Activated CD8-positive, alpha-beta memory T cell treated with anti-CD3 and anti-CD28 coated beads for 24 hours (primary cell): ENCODE measurements at places on chromosomes 3 and 15.

DNA sequence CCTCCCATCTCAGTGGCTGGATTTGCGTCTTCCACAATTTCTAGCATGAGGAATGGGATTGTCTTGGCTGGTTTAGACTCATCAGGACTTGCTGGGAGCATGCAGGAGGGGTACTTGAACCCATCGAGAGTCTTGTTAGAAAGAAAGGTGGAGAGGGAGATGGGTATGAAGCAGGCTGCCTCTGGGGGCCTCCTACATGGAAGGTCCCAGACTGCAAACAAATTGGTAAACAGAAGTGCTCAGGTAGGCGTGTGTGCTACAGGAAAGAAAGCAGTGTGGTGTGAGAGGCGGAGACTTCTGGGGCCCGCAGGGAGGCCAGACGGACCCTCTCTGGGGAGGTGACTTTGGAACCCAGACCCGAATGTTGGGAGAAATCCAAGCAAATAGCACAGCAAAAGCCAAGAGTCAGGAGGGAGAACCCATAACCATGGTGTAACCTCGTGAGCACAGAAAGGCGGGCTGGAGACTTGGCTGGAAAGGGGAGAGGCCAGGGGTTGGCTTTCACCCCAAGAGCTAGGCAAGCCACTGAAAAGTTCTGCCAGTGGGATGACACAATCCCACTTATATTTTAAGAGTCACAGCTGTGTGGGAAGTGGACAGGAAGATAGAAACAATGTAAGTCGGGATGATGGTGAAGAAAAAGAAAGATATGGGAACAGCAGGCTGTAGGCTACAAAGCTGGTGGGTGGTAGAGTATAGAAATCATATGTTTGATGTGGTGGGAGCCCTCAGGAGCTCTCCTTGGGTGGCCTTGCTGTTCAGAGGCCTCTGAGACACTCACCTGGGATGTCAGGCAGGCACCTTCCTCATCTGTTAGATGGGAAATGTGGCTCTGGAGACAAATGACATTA, 130.1 kb upstream of the PRR20G start:
- no peak for DNase-seq

GRCh38 chr15:68284616-68285258, 7.2 kb downstream of the FEM1B start:
- no peak for DNase-seq

DNA sequence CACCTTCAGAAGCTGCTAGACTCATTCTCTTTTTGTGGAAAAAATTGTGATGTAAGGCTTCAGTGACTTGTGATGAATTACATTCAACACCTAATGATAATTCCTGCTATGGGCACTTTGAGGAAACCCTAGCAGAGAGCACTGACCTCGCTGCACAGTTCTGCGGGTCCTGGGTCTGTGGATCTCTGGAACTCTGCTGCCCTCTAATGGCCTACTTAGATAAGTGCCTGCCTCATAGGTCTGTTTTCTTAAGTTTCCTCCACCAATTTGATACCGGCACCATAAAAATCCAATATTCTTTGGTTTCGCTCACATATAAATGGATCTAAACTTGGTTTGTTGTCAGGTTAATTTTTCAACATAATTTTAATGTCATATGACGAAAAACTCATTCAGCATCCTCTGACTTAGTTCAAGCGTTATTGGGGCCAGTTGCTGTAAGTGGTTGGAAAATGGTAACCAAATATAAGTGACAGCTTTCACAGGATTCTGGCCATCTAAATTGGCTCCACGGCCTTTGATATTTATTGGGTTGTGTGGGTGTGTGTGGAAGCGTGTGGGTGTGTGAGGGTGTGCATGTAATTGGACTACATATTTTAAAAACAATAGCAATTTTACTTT, 10.4 kb downstream of the SLITRK3 start:
- DNase-seq: no peak

DNA sequence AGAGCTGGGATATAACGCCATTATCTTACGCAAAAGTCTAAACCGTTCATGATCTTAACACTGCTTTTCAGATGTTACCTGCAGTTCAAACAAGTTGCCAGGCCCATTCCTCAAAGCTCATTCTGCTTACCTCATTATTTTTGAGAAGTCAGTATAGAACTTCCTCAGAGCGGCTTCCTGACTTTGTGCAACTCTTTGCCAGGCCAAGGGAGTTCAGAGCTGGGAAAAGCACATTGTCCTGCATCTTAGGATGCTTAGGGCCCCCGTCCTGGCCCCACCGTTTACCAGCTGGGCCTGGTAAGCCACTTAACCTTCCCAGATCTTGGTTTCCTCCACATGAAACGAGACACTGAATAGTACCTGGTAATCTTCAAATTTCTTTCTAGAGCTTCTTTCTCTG, 6.8 kb upstream of the C2CD4B start:
- no peak for DNase-seq

- DNase-seq: no peak
These were observed 207.1 kb downstream of the PTPRG start for GRCh38 chr3:61768284-61769037.

GRCh38 chr3:114154321-114154821, 24.5 kb downstream of the DRD3 start:
- DNase-seq: no peak

GRCh38 chr3:146865175-146865755, 260.1 kb upstream of the PLSCR5 start:
- DNase-seq: no peak

GRCh38 chr15:89034305-89034704, 54.0 kb upstream of the ABHD2 start:
- no peak for DNase-seq

- DNase-seq: no peak
These were observed 104.5 kb downstream of the RARB start for GRCh38 chr3:25532431-25533162.

DNA sequence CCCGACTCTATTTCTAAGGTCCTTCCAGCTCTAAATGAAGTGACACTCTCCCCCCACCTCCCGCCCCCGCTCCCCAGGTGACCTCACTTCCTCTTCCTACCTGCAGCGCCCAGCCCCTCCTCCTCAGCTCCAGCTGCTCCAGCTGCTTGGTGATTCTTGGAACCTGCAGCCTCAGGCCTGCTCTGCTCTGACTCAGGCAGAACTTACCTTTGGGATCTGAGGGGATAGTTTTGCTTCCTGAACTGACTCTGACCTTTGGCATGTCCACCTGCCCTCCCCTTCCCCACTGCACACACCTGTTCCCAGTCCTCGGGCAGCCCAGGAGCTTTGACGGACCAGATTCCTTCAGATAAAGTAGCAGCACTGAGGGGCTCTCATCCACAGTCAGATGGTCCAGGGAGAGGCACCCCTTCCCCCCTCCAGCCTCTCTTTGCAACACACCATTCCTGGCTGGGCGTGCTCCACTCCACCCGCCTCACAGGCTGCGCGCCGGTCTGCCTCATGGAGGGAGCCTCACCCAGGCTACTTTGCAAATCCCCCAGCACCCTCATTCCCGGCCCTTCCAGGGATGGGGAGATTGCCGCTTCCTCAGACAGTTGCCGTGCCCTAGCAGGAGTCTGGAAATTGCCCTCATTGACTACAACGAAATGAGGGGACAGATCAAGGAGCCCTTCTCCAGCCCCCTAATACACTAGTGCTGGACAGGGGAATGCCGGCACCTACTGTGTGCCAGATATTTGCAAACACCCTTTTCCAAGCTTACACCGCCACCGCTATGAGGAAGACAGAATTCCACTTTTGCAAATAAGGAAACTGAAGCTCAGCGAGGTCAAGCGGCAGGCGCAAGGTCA, 692 bp upstream of the C15orf39 start:
- peak; percentile 69 for DNase-seq

DNA sequence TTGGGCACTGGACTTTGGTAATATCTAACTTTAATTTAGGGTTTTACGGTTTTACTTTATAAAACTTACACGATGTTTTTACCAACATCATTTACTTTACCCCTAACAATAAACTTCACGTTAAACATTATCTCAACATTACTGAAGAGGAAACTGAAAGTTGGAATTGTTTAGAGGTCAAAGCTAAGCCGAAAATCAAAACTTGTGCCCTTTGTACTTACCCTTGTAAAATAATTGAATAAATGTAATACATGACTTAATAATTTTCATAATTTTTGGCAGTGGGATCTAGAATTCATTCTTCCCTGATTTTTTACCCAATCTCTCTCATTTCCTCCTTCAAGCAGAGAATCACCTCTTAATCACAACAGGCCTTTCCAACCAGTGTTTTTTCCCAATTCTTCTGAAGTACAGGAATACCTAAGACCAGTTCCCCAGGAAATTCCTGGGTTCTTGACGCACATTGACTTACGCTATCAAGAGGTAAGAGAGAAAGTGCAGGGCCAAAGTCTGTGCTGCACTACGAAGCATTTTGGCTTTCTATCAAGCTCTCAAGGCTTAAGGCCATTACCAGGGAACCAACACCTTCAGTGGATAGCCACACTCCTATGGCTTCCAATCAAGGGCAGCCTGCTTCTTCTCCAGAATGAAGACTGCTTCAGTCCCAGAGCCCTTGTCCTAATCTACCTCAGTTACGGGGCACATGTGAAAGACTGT, 11.9 kb upstream of the SEMA6D start:
- no peak for DNase-seq

DNA sequence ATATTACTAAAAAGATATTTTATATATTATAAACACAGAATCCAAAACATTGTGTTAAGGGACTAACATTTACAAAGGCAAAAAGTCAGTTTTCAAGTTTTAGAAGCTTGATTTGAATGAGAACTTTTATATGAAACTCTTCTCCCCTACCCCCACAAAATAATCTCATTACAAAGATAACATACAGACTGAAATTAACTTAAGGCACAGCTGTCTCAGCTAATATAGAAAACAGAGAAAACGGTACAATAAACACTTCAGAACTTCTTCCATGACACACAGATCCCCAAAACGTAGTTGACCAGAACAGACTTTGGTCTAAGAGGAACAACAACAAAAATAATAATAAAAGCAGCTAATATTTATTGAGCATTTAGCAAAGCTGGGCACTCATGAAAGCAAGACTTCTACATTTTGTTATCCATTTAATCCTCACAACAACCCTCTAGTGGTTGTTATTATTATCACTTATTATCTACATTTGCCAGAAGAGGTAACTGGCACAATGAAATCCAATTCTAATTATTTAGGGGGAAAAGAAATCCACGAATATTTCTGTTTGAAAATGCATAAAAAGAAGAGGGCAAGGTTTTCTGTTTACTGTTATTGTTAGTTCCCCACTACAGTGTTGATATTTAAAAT, 68.1 kb downstream of the PFN2 start:
- no peak for DNase-seq

- DNase-seq: no peak
These were observed 70.8 kb upstream of the MBNL1 start for GRCh38 chr3:152197937-152198336.

DNA sequence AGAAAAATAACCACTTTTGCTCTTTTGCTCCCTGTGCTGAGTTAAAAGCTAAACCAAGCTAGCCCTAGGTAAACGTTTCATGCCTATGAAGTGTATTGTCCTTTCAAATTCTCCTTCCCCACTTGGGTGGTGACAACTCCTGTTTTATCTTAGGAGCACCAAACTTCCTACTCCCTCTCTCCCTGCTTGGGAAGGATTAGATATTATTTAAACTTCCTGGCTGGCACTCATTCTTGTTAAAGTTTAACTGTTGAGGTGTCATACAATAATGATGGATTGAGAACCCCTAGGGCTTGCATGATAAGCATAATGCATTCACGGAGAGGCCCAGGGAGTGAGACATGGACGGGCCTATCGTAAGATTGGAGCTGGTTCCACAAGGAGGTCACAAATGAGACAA, 29.5 kb downstream of the B4GALT4 start:
- DNase-seq: no peak

GRCh38 chr15:58049520-58050227, 15.8 kb downstream of the ALDH1A2 start:
- no peak for DNase-seq

DNA sequence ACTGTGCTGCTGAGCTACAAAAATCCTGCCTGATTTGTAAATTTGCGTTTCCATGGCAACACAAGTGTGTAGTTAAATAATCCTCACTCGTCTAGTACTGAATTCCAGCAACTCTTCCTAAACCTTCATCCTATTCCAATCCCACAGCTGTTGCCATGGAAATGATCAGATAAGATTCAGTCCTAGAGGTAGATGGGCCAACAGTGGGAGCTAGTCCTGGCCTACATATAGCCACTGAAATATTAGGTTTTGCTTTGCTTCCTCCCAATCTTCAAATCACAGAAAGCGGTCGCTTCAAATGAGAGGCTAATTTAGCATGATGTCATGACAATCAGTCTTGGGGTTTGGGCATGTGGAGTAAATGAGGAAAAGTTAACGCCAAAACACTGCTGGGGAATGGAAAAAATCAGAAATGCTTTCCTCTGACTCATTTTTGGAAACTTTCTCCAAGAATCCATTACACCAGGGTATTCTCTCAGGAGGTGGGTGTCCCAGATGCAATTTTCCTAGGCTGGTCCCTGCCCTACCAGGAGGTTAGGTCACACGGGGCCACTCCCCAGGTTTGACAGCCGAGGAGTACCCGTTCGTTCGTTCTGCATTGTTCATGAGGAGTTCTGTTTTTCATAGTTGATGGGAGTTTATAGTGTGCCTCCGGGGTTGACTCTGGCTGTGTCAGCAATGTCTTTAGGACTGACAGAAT, 159.2 kb upstream of the SLCO3A1 start:
- no peak for DNase-seq

- DNase-seq: no peak
These were observed 292.3 kb downstream of the TLE3 start for GRCh38 chr15:69805248-69805953.

DNA sequence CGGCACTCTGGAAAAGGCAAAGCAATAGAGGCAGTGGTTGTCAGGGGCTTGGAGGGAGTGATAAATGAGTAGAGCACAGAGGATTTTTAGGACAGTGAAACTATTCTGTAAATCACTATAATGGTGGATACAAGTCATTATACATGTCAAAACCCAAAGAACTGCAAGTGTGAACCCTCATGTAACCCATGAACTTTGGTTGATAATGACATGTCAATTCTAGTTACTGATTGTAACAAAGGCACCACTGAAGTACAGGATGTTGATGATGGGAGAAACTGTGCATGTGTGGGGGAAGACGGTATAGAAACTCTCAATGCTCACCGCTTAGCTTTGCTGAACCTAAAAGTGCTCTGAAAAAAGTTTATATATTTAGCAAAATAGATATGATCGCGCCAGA, 36.0 kb downstream of the BTLA start:
- no peak for DNase-seq

GRCh38 chr3:131704098-131704497, 201.3 kb upstream of the MRPL3 start:
- DNase-seq: no peak

DNA sequence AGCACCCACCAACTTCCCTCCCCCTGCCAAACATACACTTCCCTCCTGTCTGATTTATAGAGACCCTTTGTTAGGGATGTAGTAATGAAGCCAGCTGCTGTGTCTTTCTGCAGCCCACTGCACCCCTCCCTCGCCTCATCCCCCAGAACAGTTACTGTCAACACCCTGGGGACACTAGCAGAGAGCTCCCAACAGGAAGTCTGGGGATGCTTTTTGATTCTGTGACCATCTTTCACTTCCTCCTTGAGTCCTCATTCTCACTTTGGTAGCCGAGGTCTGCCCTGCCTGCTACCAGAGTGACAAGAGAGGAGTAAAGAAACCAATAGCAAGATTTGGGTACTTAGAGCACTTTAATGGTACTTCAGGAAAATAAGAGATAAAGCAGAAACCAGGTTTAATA, 201.6 kb downstream of the SATB1 start:
- no peak for DNase-seq
